ENCODE measurements at places on chromosomes 16 and 17.

DNA sequence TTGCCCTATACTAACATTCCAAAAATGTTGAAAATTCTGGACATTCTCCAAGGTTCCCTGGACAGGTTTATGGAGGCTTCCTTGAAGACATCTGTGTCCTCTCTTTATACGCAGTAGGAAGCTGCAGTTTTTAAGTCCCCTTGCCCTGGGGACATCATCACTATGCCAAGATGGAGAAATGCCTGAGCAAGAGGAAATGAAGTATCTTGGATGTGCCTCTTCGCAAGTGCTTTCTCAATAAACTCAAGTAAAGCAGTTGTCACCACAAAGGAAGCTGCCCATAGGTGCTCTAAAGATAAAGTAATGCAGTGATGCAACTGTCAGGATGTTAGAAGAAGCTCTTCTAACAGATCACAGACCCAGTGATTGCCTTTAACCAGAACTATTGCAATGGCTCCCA is 71.0 kb downstream of the CDYL2 start:
- DNase-seq: no peak

GRCh38 chr17:42675348-42675964 is 1.3 kb downstream of the PLEKHH3 start:
- DNase-seq: peak; percentile 65

GRCh38 chr17:48726114-48726915 is 2.2 kb downstream of the HOXB13 start:
- no peak for DNase-seq

GRCh38 chr16:84585886-84586285 is 32.0 kb downstream of the COTL1 start:
- no peak for DNase-seq

- DNase-seq: peak; percentile 34
These were observed at the start of gene MTSS2 for GRCh38 chr16:70685938-70686375. MTSS2 (minus strand) TSS chr16:70686053; CDS start chr16:70685791, 262 bp downstream.

- no peak for DNase-seq
These were observed 9.8 kb downstream of the ADAMTS18 start for GRCh38 chr16:77424871-77425604.

- no peak for DNase-seq
These were observed 184.8 kb upstream of the ZFHX3 start for GRCh38 chr16:73232555-73233328.

DNA sequence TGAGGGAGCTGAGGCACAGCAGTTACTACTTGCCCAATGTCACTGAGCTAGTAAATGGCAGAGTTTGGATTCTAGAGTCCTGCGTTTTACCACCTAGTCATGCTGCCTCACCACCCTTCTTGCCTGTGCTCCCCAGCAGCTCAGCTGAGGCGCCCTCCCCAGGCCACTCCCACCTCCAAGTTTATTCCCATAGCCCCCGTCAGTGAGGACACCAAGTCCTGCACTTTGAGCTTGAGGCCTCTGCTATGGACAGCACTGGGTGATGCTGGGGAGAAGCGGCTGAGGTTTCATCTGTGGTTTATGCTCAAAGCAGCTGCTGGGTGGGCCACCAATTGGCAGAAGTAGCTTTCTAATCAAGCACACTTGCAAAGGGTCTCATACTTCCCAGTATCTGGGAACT is 36.7 kb downstream of the TMEM238L start:
- DNase-seq: no peak

GRCh38 chr17:70956726-70957125 is 787.4 kb downstream of the KCNJ2 start:
- no peak for DNase-seq

GRCh38 chr16:27245276-27246172 is 23.0 kb downstream of the NSMCE1 start:
- DNase-seq: no peak

GRCh38 chr16:7638306-7638705 is 305.7 kb downstream of the RBFOX1 start:
- DNase-seq: no peak

DNA sequence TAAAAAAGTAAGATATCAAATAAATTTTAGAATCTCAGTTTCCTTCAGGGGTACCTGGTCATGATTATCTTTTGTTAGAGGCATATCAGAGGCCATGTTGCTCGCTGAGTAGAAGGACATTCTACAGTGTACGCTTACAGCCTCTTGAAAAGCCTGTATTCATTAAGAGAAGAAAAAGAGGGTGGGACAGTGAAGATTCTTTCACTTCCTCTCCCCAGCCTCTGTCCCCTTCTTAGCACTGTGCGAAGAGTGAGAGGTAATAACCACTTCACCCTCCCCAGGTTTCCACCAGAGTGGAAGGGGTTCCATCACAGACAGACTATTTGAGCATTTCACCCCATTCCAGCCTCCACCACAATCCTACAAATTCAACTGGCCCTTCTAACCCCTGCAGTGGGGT is 4.8 kb upstream of the LPO start:
- no peak for DNase-seq

DNA sequence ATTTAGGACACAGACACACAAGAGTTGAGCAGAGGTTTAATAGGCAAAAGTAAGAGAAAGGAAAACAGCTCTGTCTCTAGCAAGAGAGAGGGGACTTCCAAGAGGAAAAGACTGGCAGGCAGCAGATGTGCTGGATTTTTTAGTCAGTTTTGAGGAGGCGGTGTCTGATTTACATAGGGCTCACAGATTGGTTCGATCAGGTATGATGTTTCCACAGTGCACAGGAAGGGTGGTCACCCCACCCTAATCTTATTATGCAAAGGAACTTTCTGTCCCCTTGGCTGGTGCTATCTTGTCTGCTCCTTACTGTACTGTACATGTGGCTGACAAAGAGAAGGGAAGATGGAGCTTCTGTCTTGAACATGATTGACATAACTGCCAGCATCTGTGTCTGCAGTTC is 25.3 kb downstream of the BFAR start:
- DNase-seq: no peak

GRCh38 chr16:88681084-88681680 is 5.1 kb downstream of the SNAI3 start:
- DNase-seq: no peak

DNA sequence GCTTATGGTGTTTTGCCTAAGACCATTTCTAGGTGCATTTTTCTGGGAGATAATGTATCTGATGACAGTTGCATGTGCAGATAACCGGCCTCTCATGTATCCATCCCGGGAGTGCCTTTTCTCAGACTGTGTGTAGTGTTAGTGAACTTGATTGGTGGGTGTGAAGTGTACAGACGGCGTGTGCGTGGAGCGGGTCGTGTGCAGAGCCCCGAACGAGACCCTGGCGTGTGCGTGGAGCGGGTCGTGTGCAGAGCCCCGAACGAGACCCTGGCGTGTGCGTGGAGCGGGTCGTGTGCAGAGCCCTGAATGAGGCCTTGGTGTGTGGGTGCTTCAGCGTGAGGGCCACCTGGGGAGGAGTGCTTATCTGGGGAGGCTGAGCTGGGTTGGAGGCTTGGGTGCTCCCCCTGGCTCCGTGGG is 28.9 kb upstream of the ZNF750 start:
- no peak for DNase-seq

DNA sequence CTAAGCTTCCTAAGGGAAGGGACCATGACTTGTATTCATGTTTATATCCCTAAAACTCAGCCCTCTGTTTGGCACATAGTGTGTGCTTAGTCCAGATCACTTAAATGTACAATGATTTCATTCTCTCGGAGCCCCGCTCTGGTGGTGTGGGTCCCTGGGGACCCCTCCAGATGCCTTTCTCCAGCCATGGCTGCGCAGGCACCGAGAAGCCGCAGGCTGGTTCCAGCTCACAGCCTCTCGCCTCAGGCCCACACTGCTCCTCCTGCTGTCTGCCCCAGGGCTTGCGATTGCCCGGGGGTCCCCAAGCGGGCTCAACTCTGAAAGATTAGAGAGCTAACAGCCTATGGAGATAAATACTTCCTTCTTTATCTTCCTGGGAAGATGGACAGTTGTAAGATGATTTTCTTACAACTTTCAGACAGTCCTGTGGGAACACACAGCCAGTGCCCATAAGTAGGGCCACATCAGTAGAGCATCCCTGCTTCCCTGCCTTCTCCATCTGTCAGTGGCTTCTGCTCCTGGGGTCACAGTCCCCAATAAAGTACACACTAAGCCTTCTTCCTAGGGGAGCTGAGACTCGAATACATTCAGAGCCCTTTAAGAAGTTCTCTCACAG is 66.2 kb downstream of the CENPV start:
- DNase-seq: no peak

DNA sequence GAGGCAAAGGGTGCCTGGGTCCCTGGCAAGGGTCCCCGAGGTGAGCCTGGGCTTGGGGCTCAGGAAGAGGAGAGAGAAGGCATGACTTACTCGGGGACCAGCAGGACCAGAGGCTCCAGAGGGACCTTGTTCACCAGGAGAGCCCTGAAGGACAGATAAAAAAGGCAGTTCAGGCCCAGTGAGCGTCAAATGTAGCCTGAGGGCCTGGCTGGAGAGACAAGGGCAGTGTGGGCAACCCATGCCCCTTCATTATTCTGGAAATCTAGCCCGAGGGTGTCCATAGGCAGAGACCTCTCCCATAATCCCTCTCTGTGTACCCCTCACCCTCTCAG is 14.1 kb downstream of the COL1A1 start:
- no peak for DNase-seq

- peak; percentile 52 for DNase-seq
These were observed 41.8 kb downstream of the TEKT5 start for GRCh38 chr16:10652730-10653590.

DNA sequence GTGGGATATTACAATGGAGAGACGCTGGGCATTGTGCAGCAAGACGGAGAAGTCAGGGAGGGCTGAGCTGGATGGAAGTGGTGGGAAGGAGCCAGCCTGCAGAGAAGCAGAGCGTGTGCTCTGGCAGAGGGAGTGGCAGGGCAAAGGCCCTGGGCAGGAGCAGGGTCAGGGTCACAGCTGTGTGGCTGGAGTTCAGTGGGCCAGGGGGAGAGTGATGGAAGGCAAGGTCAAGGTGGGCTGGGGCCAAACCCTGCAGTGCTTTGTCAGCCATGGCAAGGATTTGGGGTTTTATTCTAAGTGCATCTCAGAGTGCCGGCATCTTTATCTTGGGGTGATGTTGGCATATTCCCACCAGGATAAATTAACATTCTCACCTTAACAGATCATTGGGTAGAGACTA is 31.9 kb upstream of the C16orf78 start:
- DNase-seq: no peak

DNA sequence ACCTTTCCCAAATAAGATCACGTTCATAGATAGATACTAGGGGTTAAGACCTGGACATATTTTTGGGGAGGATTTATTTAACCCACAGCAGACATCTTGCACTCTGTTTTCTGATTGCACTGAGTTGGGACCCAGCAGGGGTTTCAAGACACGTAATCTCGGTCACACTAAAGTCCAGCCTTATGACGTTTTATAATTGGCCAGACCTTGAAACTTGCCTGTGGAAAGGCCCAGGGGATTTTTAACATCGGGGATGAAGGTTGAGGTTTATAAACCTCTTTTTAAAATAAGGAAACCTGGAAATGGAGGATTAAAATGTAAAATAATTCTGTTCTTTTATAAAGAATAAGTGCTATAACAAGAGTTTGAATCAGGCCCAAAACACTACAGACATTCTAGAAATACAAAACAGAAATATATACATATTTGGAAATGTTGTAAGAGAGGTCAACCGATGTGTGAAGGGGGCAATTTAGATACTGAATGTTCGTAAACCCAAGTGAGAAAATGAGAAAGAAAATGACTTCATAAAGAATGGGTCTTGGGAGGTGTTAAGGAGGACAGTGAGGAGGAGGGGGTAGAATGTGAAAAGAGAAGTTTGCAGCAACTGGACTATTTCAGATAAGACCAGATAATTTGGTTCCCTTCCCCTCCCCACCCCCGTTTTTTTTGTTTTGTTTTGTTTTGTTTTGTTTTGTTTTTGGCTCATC is 61.1 kb upstream of the NOL11 start:
- DNase-seq: no peak

DNA sequence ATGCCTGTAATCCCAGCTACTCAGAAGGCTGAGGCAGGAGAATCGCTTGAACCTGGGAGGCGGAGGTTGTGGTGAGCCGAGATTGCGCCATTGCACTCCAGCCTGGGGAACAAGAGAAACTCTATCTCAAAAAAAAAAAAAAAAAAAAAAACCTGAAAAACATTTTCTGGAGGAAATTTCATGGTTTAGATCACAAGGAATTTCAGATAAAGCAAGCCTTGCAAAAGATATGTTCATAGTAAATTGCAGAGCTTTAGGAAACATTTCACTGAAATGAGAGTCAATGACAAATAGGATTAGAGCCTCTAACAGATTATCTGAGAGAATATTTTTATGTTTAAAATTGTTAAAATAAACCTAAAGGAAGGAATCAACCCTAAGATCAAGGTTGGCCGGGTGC is 3.2 kb downstream of the TAF15 start:
- DNase-seq: no peak

DNA sequence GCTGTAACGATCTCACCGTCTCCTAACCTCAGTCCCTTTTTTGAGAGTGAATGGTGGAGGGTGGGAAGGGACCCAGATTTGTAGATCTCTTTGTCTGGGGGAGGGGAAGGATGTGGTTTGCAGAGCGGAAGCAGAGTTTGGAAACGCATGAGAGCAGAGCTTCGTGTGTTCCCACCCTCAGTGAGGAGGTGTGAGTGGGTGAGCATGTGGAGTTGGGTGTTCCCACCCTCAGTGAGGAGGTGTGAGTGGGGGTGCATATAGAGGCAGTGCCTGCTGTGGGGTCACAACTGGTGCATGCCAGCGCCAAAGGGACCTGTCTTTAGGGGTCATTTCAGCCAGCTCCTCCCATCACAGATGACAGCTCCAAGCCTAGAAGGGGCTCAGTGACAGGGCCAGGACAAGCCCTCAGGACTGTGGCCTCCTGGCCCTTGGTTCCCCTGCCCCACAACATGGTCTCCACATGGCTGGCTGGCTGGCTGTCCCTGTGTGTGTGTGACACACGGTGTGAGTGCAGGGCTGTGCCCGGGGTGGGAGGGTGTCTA is 1.8 kb upstream of the CISD3 start:
- DNase-seq: no peak

GRCh38 chr16:81107511-81107910 is 11.3 kb upstream of the GCSH start:
- DNase-seq: no peak

DNA sequence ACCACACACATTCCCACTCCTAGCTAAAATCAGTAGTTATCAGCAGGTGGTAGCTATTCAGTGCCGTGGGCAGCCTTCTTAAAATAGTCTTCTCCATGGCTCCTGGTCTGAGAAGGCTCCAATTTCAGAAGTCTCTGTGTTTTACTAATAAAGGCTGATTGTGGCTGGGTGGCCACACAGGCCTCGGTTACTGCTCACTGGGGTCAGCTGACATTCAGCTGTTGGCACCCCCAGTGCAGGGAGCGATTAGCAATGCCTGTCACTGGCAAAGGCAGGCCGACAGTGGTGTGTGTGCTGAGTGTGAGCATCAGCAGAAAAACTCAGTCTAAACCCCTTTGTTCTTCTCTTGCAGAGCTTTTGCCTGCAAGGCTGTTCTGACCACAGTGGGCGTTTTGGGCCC is 16.6 kb upstream of the DBNDD1 start:
- DNase-seq: no peak

- no peak for DNase-seq
These were observed 481 bp downstream of the LYRM1 start for GRCh38 chr16:20901068-20901435.

GRCh38 chr17:32651084-32651483 is 164.3 kb downstream of the CDK5R1 start:
- DNase-seq: no peak

Data from NCI-H1105 (cell line).